ENCODE measurements at places on chromosomes 2 and 18.

DNA sequence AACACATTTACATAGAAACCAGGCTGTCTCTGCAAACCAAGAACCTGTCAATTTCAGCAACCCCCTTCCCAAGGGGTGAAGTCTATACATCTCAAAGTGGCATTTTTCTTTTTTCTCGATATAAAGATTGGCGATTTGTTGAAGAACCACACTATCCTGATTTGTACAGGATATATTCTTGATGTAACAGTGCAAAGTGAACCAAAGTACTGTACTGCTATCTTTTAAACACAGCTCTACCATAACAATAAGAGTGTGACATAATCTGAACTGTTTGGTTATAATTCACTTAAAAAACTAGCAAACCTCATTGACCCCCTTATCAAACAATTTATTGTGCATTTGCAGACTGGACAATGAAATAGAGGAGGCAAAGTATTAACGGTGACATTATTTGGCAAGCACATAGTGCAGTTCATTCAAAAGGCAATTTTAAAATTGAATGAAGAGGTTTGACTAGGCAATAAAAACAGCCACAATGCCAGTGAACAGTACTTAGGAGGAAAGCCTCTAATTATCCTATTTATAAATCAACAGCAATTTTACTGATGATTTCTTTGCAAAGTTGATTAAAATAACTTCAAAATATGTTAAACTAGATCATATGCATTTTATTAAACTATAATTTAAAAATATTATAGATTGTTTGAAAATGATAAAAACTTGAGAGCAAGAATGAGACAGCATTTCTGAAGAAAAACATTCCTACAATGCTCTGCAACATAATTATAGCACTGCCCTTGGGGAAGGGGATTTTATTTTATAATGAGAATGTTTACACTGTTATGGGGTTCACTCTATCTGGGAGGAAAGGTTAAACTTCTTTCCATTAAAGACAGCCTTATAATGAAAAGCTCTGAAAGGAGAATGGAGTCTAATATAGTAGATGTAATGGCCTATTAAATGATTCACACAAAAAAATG, 440.9 kb downstream of the ZEB2 start:
- DNase-seq: no peak

GRCh38 chr2:132671151-132671835, 1.3 kb upstream of the LYPD1 start:
- no peak for DNase-seq

DNA sequence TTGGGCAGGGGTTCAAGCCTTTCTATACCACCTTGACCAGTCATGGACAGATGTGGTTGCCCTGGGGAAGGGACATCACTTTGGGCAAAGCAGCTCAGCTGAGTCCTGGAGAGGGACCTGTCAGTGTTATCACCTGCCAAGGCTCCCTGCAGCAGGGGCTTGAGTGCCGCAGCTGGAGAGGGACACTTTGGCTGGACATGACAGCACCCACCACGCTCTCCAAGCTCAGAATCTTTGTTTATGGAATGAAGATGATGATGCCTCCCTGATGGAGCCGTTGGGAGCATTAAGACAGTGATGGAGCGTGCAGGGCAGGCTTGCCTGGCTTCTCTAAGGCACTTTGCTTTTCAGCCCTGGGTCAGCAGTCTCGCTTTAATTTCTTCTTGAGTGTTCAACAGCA, 4.3 kb upstream of the TFCP2L1 start:
- DNase-seq: no peak

DNA sequence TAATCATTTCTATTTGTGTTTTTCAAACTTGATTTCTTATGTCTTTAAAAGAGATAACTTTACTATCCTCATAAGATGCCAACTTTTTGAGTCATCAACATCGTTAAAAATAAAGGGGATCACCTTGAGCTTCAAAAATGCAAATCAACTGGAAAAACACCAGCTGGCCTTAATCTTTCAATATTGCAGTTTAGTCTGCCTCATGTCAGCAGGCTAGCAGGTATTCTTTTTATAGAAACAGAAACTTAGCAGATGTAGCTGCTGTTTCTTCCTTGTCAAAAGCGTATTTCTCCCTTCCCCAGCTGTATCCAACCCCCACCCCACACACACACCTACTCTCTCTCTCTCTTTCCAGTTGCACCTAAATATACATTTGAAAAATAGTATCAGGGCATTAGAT, 154.1 kb upstream of the ZNF804A start:
- no peak for DNase-seq

- no peak for DNase-seq
Measured at GRCh38 chr2:159462201-159462785, 154.1 kb downstream of the BAZ2B start.

- DNase-seq: no peak
Measured at GRCh38 chr18:12658426-12659138, 675 bp upstream of the SPIRE1 start.

DNA sequence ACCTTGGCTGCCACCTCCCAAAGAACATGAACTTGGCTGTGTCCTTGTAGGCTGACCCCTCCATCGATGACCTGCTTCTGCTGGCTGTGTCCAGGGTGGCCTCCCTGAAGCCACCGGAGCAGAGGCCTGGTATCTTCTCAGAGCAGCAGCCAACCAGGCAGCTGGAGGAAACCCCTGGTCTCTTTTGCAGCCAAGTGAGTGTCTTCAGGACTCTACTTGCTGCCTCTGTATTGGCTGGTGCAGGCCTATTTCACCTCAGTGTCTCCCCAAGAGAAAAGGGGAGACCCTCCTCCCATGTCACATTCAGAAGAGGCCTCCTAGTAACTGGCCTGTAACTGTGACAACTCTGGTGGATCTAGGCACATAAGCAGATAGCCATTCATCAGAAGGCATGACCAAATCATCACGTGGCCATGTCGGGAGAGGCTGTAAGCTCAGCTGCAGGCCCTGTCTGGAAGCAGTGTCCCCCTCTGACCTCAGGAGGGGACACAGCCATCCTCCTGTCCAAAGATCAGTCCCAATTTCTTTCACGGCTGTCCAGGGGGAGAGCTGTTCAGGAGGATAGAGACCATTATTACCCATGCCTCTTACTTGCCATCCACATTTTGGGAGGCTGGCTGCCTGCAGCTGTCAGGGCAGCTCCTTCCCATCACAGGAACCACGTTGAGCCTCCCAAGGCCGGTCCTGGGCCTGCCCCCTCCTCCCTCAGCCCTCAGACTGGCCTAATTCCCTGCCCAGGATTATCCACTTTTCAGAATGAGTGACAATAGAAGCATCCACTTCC, 20.9 kb upstream of the ROCK2 start:
- DNase-seq: no peak

DNA sequence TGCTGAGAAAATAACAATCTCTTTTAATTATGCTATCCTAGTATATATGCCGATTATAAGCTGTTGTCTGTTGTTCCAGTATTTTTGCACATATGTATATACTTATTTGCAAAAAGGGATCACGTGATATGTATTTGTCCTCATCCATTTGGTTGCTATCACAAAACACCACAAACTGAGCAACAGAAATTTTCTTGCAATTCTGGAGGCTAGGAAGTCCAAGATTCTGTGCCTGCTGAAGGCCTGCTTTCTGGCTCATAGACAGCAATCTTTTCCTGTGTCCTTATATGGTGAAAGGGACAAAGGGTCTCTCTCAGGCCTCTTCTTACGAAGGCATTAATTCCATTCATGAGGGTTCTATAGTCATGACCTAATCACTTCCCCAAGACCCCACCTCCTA, 186.5 kb downstream of the LPIN1 start:
- DNase-seq: no peak

DNA sequence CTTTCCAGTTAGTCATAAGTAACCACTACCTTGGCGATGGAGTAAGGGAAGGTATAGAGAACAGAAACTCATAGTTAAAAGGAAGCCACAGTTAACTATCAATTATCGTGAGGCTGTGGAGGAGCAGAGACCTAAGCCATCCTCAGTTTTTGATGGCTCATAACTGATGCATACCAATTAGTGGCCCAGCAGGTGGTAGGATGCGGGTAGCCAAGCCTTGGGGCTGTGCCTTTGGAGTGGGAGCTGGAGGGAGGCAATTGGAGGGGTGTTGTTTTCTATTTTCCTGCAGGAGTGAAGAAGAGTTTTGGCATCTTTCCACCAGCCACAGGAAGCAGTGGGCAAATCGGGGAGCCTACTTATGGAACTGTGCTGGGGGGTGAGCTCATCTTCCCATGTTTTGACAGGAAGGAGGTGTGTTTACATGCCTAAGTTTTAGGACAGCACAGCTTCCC, 194.8 kb downstream of the TPGS2 start:
- DNase-seq: no peak

DNA sequence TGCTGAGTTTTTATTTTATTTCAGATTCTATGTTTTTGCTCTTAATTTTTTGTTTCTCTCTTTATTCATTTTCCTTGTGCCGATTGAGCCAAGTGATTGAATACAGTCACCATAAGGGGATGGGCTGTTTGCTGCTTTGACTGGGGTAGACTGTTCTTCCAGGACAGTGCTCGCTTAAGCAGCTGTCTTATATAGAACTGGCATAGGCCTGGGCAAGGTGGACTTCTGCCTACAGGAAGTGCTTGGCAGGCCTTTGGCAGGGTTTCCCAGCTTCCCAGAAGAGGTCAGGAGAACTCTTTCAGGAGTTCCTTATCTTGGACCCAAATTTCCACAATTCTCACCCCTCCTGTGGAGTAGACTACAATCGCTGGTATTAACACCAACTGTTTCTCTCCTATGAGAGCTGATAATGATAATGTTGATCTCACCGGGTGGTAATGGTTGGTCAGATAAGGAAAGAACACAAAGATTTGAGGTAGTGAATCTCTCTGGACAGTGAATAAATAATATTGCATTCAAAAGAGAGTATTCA, 207.5 kb upstream of the ST6GAL2 start:
- DNase-seq: no peak

DNA sequence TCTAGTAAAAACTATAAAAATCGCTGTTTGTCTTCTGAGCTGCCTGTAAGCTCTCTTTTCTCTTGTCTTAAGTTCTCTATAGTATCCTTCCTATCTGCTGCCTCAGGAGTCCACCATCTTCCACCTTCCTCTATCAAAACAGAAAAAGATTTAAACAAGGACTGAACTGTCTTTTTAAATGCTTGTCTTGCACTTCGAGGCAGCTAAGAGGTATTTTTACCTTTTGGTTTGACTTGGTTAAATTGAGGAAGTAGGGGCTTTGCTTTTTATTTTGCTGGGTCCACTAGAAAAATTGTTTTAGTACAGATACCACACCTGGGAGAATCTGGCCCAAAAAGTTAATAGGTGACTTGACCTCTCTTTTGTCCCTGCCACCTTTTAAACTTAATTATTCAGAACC, 12.2 kb downstream of the SESTD1 start:
- no peak for DNase-seq

Data from activated gamma-delta T cell treated with Interleukin-2 at 50 U/mL for 16 hours (primary cell).